ENCODE measurements at places on chromosomes 5 and 9.

GRCh38 chr5:76137887-76138542, 54.8 kb downstream of the SV2C start:
- DNase-seq: no peak

GRCh38 chr9:133493845-133494540, 15.1 kb upstream of the SLC2A6 start:
- DNase-seq: no peak

- no peak for DNase-seq
These were observed 372.4 kb downstream of the MAT2B start for GRCh38 chr5:163877865-163878264.

DNA sequence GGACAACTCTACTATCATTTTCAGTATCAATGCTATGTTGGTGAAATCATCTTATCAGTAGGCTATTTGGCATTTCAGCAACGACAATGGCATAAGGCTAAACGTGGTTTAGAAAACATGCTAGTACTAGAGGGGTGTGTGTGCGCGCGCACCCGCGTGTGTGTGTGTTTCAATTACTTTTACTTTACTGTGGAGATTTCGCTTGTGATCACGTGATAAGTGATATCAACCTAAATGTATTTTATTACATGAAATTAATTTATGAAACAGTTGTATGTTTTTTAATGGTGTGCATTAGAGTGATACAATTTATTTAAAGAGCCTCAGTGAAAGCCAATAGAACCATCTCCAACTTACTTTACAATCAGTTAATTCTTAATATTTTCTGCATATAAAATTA, 587.9 kb upstream of the ITGA1 start:
- DNase-seq: no peak

- DNase-seq: no peak
These were observed 130.8 kb downstream of the ARHGAP26 start for GRCh38 chr5:142900927-142901326.

DNA sequence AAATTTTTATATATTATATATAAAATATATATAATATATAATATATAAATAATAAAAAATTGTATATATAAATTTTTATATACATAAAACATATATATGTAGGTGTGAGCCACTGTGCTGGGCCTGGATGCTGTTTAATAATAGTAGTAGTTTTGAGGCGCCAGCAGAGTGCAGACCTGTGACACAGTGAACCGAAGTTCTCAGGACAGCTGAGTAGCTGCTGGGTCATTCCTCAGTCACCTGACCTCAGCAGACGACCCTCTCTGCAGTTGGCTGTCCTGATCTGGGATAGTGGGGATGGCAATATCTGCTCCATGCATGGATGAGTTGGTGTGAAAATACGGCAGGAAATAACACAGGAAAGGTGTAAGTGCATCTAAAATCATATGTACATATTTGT, 3.3 kb upstream of the SNX18 start:
- no peak for DNase-seq

GRCh38 chr9:100129772-100130171, 30.7 kb downstream of the INVS start:
- DNase-seq: no peak
